ENCODE measurements at places on chromosomes 4 and X.

- DNase-seq = peak; percentile 78
Observed at GRCh38 chr4:128574706-128575105, 234.8 kb upstream of the JADE1 start.

- no peak for DNase-seq
Observed at GRCh38 chr4:3284734-3285557, 7.9 kb upstream of the RGS12 start.

GRCh38 chr4:24013668-24014422 lies 124.0 kb upstream of the PPARGC1A start:
- no peak for DNase-seq

DNA sequence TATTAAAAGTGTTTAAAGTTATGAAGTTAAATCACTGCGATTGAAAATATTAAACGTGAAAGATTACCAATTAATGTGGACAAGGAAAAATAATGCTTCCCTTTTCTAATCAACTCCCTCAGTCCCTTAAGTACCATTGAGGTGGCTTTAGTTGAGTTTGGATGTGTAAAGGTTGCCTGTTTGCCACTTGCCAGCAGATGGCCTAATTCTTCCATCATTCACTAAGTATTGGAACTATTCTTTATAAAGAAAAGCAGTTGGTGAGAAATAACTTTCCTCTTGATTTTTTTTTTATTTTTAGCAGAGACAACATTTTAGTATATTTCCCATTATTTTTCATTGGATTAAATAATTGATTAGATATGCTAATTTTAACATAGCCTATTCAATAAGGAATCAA lies 295.9 kb upstream of the TACR3 start:
- DNase-seq = peak; percentile 11

GRCh38 chr4:182808673-182809416 lies 108.3 kb downstream of the DCTD start:
- DNase-seq = no peak

DNA sequence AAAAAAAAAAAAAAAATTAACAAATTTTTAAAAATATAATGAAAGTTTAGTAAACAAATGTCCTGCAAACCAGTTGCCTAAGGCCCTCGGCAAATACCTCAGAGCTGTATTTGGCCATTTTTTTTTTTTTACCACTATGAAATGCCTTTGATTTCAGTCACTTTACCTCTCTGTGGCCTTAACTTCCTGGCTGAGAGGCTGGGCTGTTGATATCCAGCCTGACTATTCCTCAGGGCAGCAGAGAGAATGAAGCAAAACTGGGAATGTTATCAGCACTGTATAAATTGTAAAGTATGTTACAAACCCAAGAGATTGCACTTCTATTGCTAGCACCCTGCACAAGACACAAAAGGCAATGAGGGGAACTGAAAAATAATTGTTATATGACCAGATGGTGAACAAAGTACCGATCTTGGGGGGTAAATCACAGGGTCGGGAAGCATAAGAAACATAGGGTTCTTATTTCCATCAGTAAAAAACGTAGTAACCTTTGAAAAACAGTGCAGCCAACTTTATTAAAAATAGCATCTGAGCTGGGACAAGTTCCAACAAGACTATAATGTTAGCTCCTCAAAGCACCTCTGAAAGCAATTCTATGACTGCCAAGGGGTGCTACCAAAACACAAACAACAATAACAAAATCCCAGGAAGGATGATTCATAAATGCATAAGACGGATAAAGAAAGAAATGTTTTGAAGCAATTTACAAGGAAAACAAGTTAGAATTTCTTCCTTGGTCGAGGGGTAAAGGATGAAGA lies 18.1 kb downstream of the USP46 start:
- DNase-seq = no peak

DNA sequence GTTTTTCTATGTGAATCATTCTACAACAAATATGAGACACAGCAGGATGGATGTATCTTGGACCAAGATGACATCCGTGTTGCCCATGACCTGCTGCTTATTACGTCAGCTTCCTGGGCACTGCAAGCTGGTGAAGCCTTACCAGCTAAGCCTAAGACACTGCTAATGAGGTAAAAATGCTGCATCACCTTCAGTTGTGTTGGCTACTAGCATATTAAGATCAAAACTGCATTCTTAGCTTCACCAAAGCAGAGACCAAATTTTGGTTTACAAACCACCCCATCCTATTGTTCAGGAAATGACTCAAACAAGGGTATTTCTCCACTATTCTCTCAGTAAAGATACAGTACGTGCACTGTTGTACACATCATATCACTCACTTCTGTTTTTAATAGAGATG lies 50.3 kb downstream of the MAML3 start:
- no peak for DNase-seq

- no peak for DNase-seq
Observed at GRCh38 chr4:152448854-152449253, 87.0 kb downstream of the FBXW7 start.

DNA sequence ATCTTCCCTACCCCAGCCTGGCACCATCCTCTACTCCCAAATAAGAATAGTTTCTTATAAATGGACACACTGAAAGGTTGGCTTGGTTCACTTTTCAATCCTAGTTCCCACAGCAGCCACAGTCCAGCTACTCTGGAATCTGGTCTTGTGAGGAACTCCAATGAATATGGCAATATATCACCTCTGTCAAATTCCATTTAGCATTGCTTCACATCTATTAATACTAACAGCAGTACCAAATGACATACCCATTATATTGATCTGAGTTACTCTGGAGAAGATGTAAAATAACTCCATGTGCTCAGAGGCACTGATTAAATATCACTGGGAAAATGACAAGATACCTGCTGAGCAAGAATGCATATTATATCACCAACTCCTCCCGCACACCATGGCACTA lies 8.6 kb downstream of the OPHN1 start:
- DNase-seq = no peak

GRCh38 chrX:46584736-46585135 lies 11.2 kb downstream of the CHST7 start:
- no peak for DNase-seq

DNA sequence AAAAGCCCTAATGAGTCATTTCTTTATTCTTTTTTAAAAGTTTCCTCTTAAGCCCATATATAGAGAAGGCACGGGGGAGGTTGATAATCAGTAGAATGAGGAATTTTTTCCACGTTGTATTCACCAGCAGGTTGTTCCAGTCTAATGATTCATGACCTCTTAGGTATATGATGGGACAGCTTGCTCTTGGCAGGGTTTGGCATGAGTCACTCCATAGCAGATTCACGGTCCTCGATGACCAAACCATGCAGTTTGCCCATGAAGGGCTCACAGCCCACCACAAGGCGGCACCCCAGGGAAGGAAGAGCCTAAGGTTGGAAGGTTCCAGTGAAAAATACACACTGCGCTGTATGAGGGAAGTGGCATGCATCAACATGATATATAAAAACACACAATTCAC lies 623.8 kb upstream of the DIPK2B start:
- DNase-seq = no peak

DNA sequence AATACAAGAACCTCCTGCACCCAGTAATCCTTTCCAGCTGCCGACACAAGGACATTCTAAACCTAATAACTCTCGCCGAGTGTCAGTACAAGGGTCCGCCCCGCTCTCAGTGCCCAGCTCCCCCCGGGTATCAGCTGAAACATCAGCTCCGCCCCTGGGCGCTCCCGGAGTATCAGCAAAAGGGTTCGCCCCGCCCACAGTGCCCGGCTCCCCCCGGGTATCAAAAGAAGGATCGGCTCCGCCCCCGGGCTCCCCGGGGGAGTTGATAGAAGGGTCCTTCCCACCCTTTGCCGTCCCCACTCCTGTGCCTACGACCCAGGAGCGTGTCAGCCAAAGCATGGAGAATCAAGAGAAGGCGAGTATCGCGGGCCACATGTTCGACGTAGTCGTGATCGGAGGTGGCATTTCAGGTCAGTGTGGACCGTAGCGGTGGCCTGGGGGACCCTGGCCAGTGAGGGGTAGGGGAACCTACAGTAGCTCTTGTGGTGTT lies at the start of gene MAOA:
Gene MAOA (plus strand): TSS at position 295 of the 490 bp plus-strand sequence. CDS start 43 bp downstream, at position 338.
- no peak for DNase-seq

- DNase-seq = no peak
Observed at GRCh38 chr4:52822972-52823701, 39.0 kb upstream of the RASL11B start.

GRCh38 chr4:154626793-154627484 lies 14.5 kb upstream of the FGG start:
- peak; percentile 1 for DNase-seq

DNA sequence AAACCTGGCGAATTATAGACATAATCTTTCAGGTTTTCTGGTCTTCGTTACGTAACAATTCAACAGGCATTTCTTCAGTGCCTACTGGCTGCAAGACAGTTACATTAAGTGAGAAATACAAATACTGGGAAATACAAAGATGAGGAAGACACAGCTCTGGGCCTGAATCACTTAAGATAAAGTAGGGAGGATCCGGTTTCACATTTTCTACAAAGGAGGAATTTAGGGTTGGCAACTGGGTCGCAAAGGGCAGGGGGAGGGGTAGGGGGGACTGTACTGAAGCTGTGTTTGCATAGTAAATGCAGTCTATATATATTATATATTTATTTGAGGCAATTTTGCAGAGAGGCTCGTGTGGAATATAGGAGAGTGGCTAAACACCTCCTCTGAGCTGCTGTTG lies 107.4 kb downstream of the MAML3 start:
- no peak for DNase-seq

GRCh38 chr4:183422962-183423631 lies 21.3 kb upstream of the CDKN2AIP start:
- no peak for DNase-seq

DNA sequence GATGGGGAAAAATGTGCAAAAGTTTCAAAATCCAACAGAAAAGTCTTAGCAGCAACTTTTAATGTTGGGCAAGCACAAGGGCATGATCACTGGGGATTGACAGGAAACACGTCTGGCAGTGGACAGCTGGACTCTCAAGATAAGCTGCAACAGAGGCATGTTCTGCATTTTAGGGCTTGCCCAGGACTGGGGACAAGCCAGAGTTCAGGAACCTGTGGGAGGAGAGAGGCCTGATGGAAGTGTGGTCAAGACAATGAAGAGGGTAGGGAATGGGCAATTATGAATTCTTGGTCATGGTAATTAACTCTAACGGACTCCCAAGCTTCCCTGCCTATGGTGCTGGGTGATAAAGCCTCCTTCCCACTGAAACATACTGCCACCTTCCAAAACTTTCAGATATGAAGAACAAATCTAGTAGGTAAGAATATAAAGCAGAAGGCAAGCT lies 48.4 kb downstream of the ANXA3 start:
- no peak for DNase-seq

- no peak for DNase-seq
Observed at GRCh38 chr4:161444626-161445025, 719.2 kb downstream of the FSTL5 start.

GRCh38 chrX:132444936-132445335 lies 43.9 kb downstream of the MBNL3 start:
- DNase-seq = no peak

GRCh38 chr4:171130256-171130801 lies 682.9 kb upstream of the GALNTL6 start:
- DNase-seq = no peak

GRCh38 chr4:87093443-87094123 lies 126.8 kb downstream of the KLHL8 start:
- peak; percentile 59 for DNase-seq

GRCh38 chr4:82666970-82667665 lies 105.3 kb upstream of the TMEM150C start:
- no peak for DNase-seq

GRCh38 chr4:48974979-48975640 lies 11.0 kb upstream of the CWH43 start:
- DNase-seq = no peak

GRCh38 chr4:96260064-96260682 lies 420.3 kb downstream of the PDHA2 start:
- DNase-seq = no peak

GRCh38 chr4:143372093-143372915 lies 35.6 kb downstream of the GAB1 start:
- DNase-seq = no peak

DNA sequence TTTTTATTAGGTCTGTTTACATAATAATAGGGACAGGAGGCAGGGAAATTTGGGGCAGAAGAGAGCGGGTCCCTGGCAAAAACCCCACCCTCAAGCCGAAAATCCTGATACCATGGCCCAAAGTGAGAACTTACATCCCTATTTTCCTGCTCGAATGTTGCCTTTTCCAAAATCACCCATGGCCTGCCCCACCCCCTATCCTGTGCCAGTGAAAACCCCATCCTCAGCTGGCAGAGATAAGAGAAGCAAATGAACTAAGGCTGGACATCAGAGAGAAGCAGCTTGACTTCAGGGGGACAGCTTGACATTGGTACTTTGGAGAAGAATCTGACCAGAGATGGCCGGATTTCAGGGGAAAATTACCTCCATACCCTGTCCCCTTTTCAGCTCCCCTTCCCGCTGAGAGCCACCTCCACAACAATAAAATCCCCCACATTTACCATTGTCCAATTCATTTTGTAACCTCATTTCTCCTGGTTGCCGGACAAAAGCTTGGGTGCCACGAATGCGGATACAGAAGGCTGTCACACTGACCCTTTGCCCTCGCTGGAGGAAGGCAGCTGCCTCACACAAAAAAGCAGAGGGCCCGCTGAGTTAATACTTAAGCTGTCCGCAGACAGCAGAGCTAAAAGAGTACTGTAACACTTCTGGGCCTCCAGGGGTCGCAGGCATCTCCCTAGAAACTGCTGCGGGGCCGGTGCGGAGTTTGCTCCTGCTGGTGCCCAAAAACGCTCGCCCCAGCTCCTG lies 196.2 kb downstream of the SNCA start:
- no peak for DNase-seq

GRCh38 chr4:34723605-34724004 lies 1520.7 kb downstream of the ARAP2 start:
- DNase-seq = no peak

DNA sequence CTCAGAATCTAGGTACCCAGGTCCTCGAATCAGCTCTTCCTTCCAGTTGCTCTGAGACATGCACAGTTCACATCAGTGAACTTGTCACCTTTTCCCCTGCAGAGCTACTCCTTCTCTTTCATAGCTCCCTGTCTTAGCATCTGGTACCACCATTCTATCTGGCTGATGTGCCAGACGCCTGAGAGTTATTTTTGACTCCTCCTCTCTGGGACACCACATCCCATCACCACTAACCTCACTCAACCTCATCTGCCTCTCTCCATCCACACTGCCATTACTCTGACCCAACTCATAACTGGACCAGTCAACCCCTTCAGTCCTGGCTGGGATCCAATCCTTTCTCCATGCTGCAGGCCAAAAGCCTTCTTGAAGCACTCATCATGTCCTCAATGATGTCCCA lies 44.5 kb downstream of the SLC2A9 start:
- DNase-seq = no peak

- no peak for DNase-seq
Observed at GRCh38 chr4:67880866-67881610, 2.8 kb downstream of the TMPRSS11D start.

Data from NCI-H1092 (cell line).